ENCODE measurements at places on chromosomes 3 and 15.

GRCh38 chr3:6491768-6492167 is 369.1 kb upstream of the GRM7 start:
- DNase-seq: no peak

- DNase-seq: no peak
Observed at GRCh38 chr3:147333098-147333497, 73.2 kb downstream of the ZIC4 start.

DNA sequence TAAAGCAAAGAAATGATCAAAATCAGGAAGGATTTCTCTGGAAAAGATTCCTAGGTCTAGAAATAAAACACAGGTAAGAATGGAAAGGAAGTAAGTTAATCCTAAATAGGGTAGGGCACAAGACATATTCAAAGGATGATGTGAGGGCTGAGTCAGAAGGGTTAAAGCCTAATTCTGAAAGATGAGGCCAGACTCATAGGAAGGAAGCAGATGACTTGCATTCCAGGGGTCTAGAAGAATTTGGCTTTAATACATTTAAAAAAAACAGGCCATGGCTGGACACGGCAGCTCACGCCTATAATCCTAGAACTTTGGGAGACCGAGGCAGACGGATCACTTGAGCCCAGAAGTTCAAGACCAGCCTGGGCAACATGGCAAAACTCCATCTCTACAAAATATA is 3.2 kb downstream of the SSR3 start:
- no peak for DNase-seq

DNA sequence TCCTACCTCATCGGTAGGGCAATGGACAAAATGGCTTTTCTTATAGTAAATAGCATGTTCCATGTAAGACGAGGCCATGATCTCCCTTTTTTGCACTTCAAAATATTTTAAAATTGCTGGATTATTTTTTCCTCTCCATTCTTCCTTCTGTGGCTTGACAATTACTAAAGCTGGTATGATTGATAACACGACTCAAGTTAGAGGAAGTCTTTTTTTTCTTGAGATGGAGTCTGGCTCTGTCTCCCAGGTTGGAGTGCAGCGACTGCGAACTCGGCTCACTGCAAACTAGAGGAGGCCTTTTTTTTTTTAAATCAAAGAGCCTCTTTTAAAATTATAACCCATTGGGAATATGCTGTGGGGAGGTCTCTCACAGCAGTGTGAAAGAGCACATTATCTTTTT is 124.5 kb upstream of the TBL1XR1 start:
- DNase-seq: no peak

GRCh38 chr3:100463002-100463401 is 29.4 kb upstream of the TMEM45A start:
- DNase-seq: peak; percentile 53

DNA sequence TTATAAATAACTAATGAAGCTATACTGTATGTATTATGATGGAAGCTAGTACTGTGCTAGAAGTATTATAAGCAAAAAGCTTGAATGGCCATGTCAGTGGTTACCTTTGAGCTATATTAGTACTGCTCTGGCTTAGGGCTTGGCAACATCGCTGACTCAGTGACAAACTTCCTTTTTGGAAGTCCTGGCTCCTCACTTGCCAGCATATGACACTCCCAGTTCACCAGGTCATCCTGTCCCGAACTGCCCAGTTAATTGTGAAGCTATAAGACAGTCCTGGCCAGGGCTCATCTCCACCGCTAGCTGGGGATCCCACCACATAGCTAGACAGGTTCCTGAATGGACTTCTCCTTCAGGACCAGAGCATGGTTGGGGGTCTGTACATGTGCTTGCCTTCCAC is 31.9 kb downstream of the RAB8B start:
- DNase-seq: no peak

- no peak for DNase-seq
Observed at GRCh38 chr3:72126441-72127223, 341.7 kb upstream of the PROK2 start.

GRCh38 chr15:78040653-78041244 is 36.8 kb downstream of the TBC1D2B start:
- DNase-seq: no peak

DNA sequence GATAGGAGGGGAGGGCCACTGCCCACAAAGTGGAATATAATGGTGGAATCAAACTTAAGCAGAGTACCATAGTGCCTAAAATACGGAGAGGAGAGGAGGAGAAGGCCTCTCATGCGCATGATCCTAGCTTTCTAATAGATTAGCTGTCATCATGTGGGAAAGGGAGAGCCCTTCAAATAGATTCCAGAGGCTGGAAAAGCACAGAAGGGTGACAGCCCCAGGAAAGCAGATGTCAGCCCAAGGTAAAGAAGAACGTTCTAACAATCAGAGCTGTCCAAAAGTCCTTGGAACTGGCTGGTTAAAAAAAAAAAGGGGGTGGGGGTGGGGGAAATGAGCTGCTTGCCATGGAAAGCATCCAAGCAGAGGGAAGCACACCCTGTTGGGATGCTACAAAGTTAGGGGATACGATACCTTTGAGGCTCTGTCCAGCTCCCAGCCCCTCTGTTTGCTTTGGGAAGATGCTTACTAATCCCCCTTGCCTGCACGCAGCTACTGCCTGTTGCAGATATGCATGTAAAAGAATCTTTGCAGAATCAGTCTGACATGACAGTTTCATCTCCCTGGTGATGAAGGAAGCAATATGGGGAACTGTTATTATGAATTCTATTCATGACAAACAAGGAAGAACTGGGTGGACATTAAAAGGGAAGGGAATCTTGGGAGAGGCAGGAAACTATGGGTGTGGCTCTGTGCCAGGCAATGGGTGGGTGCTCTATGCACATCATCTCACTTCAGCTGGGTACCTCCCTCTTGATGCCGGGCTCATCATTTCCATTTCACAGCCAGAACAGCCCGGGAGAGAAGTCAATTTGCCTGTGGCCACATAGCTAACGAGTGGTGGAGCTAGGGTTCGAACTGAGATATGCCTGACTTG is 10.1 kb upstream of the LMCD1 start:
- DNase-seq: no peak

- DNase-seq: peak; percentile 77
Observed at GRCh38 chr15:77611767-77612166, 20.9 kb downstream of the LINGO1 start.

GRCh38 chr15:39828374-39828931 is 45.8 kb upstream of the FSIP1 start:
- DNase-seq: no peak

GRCh38 chr3:178785961-178786360 is 249.7 kb downstream of the KCNMB2 start:
- no peak for DNase-seq

GRCh38 chr15:56042498-56042897 is 49.1 kb upstream of the NEDD4 start:
- no peak for DNase-seq

DNA sequence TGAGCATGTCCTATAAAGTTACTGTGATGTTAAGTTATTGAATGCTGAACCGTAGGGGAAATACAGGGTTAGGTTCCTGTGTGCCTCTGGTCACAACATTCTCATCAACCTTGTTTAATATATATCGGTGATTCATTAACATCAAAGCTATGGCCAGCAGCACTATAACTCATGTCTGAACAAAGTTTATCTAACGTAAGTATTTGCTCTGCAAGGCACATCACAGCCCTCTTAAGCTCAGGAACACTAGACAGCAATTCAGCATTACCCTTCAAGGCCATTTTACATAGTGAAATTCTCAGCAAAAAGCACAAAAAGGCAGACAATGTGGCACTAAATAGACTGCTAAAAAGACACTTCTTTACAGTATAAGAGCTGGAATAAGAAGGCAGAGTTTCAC is 48.2 kb upstream of the FNDC3B start:
- DNase-seq: no peak

GRCh38 chr15:49843725-49844124 is 222.9 kb downstream of the DTWD1 start:
- no peak for DNase-seq

Data from KBM-7 (cell line).